ENCODE measurements at places on chromosomes 3 and 15. TPM values are rescaled to one million over a fixed set of nuclear protein-coding genes. Genes with fewer than 3 reads are reported as not detected.

Gene CCR8
- polyA plus RNA-seq = not detected

Gene ERICH6
- polyA plus RNA-seq = 1.7 TPM

Gene CPN2
- polyA plus RNA-seq = not detected

Gene ZCWPW2
- polyA plus RNA-seq = 3.4 TPM

Gene SNX33
- 22.2 TPM for polyA plus RNA-seq

Gene MORC1
- polyA plus RNA-seq = not detected

Gene IL16
- polyA plus RNA-seq = 15.6 TPM

Gene NDUFAF3
- polyA plus RNA-seq = 50.3 TPM

Gene RAD18
- polyA plus RNA-seq = 10.2 TPM

Gene AGTR1
- polyA plus RNA-seq = 22.3 TPM

Gene UQCC5
- polyA plus RNA-seq = 16.0 TPM

Gene ANKRD63
- not detected for polyA plus RNA-seq

Gene TMEM39A
- 62.0 TPM for polyA plus RNA-seq

Gene PIF1
- 13.3 TPM for polyA plus RNA-seq

Gene PP2D1
- 0.83 TPM for polyA plus RNA-seq

Gene SSUH2
- polyA plus RNA-seq = 3.1 TPM

Gene CKMT1A
- polyA plus RNA-seq = 0.37 TPM

Gene POPDC2
- polyA plus RNA-seq = 4.9 TPM

Gene FLNB
- polyA plus RNA-seq = 91.0 TPM

Gene TMEM44
- 34.8 TPM for polyA plus RNA-seq

Gene BOC
- polyA plus RNA-seq = 26.6 TPM

Gene CCDC54
- polyA plus RNA-seq = 0.13 TPM

Gene TF
- polyA plus RNA-seq = 13.1 TPM

Gene ZNF660
- polyA plus RNA-seq = 27.7 TPM

Gene PBRM1
- 65.8 TPM for polyA plus RNA-seq

Gene SKOR1
- polyA plus RNA-seq = 0.28 TPM

Gene SPTSSB
- 17.7 TPM for polyA plus RNA-seq

Gene RASGRP1
- polyA plus RNA-seq = 1.7 TPM

Gene REC114
- not detected for polyA plus RNA-seq

Data from left lung (tissue), 14 donors.